ENCODE measurements at places on chromosomes 5 and 9. TPM values are rescaled to one million over a fixed set of nuclear protein-coding genes. Genes with fewer than 3 reads are reported as not detected.

FBXW2 gene
- 38.7 TPM for total RNA-seq

ANKRD18A gene
- 0.22 TPM for total RNA-seq

FGD3 gene
- total RNA-seq, result 0.40 TPM

CCNI2 gene
- total RNA-seq, result 0.09 TPM

GRCh38 chr5:146888351-146888978, 9.9 kb upstream of the PPP2R2B start:
- H3K36me3 ChIP-seq, result no peaks in the 10 kb centered on the region
- H3K4me1 ChIP-seq, result no peaks in the 10 kb centered on the region
- DNase-seq, result no peak
- no peak overlapping the region for H3K27ac ChIP-seq

DNA sequence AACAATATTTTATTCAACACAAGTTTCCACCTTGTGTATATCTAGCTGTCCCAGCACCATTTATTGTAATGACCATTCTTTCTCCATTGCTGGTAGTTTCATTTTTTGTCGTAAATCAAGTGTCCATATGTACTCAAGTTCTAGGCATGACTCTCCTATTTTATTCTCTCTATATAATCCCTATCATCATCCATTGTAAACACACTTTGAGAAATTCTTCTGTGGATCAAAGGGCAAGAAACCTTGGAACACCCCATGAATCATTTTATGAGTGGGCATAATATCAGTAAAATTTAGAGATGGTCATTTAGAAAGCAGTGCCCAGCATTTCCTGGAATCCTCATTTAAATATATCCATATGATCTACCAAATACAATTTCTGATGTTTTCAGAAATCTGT, 35.8 kb upstream of the SPATA31D4 start:
- H3K27me3 ChIP-seq, result no peaks in the 10 kb centered on the region
- no peak overlapping the region for H3K4me3 ChIP-seq
- H3K27ac ChIP-seq, result no peak overlapping the region

DNA sequence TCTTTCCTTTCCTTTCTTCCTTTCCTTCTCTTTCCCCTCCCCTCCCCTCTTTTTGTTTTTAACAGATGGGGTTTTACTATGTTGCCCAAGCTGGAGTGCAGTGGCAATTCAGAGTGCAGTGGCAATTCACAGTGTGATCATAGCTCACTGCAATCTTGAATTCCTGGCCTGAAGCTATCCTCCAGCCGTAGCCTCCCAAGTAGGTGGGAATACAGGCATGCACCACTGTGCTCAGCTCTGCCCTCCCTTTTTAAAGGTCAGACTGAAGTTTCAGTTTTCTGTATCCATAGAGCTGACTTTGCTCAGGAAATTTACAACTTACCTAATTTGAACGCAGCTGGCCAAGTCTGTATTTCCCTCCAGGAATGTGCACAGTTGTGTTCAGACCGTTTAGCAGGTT, 696 bp downstream of the CCL28 start:
- no peaks in the 10 kb centered on the region for H3K4me1 ChIP-seq
- DNase-seq, result no peak
- H3K36me3 ChIP-seq, result no peaks in the 10 kb centered on the region

DNA sequence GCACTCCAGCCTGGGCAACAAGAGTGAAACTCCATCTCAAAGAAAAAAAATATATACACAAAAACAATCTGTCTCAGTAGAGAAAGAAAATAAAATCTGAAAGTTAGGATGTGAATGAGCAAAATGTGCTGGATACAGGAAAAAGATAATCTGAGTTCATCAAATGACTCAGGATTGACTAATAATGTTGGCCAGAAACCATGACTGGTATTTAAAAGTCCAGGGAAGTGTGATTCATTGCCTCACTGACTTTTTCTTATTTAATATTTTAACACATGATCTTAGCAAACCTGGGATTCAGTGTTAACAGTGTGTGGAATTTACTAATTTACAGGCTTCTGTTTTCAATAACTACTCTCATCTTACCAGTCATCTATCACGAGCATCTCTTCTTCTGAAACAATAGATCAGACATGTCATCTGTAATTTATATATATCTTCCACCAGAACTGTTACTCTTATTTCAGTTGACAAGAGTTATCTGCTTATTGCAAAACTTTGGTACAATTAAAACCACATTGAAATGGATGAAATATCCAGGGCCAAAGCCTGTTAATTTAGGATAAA, 256.7 kb downstream of the CDH12 start:
- H3K27me3 ChIP-seq, result no peaks in the 10 kb centered on the region
- H3K4me3 ChIP-seq, result no peak overlapping the region
- H3K27ac ChIP-seq, result no peak overlapping the region
- no peaks in the 10 kb centered on the region for H3K36me3 ChIP-seq
- DNase-seq, result no peak

GRCh38 chr9:91131433-91131839, 230.3 kb downstream of the AUH start:
- no peak for DNase-seq
- peaks cover 11% of the 10 kb centered on the region for H3K4me1 ChIP-seq
- peak overlapping the region; percentile 18 for H3K27ac ChIP-seq
- no peaks in the 10 kb centered on the region for H3K27me3 ChIP-seq
- no peaks in the 10 kb centered on the region for H3K36me3 ChIP-seq
- H3K4me3 ChIP-seq, result no peak overlapping the region

- H3K4me1 ChIP-seq, result no peaks in the 10 kb centered on the region
- DNase-seq, result no peak
- H3K27ac ChIP-seq, result no peak overlapping the region
- H3K36me3 ChIP-seq, result no peaks in the 10 kb centered on the region
- H3K27me3 ChIP-seq, result no peaks in the 10 kb centered on the region
Measured at GRCh38 chr9:7967851-7968250, 168.3 kb upstream of the DMAC1 start.

DNA sequence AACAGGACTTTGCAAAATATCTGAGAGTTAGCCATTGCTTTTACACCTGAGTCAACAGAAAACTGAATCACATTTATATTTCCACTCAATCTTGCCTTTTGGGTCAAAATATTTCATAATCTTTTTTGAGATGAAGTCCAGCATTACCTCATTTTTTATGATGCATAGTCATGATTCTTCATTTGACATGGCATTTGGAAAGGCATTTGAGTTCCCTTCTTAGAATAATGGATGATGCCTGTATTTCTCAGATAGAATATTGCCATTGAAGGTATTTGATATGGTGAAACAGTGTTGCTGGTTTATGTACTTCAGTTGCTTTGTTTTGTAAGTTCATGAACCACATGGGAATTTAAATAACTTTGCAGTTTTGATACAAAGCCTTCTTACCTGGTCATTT, 180.4 kb downstream of the PRR16 start:
- no peak for DNase-seq
- no peaks in the 10 kb centered on the region for H3K4me1 ChIP-seq
- no peak overlapping the region for H3K4me3 ChIP-seq

GRCh38 chr5:143733665-143734455, 78.1 kb upstream of the HMHB1 start:
- H3K4me1 ChIP-seq, result peaks cover 3% of the 10 kb centered on the region
- no peaks in the 10 kb centered on the region for H3K27me3 ChIP-seq
- H3K27ac ChIP-seq, result peak overlapping the region; percentile 75
- no peaks in the 10 kb centered on the region for H3K36me3 ChIP-seq
- no peak overlapping the region for H3K4me3 ChIP-seq

- no peak overlapping the region for H3K4me3 ChIP-seq
- H3K4me1 ChIP-seq, result no peaks in the 10 kb centered on the region
- H3K27me3 ChIP-seq, result no peaks in the 10 kb centered on the region
- DNase-seq, result no peak
- H3K27ac ChIP-seq, result no peak overlapping the region
Measured at GRCh38 chr5:57324181-57324580, 150.3 kb downstream of the GPBP1 start.

DNA sequence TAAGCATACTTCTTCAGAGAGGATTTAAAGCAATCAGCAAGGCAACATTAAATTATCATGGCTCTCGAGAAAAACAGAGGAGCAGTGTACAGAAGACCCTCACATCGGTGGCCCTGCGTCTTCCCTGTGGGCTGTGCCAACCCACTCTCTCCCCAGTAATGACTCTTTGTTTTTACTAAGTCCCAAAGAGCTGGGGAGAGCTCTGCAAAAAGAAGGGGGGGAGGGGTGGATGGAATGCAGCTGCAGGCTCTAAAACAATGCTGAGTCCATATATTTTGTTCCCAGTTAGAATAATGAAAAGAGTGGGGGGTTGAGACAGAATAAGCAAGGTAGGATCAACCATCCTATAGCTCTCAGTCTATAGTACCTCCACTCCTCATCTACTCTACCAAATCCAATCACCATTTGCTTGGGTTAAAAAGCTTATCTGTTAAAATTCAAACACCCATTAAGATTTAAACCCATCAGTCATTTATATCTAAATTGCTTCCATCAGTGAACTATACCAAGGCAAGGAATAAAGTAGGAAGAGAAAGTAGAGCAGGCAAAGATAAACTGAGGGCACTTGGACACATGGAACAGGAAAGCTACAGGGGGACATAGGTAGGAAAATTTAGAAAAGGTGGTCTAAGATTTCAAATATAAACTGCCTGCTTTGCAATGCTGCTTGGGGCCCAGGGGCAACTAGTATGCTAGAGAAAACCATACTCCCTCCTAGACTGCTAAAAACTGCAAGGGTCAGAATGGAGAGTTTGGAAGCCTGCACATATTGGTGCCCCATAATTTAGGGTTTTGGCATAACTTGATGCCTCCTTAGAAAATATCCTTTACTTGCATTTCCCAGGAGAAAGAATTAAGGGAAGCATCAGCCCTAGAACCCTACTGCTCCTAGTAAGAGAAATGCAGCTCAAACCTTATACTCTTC, 20.6 kb downstream of the ELL2 start:
- H3K4me1 ChIP-seq, result peaks cover 42% of the 10 kb centered on the region
- H3K36me3 ChIP-seq, result peaks cover 3% of the 10 kb centered on the region
- no peak overlapping the region for H3K4me3 ChIP-seq
- H3K27me3 ChIP-seq, result no peaks in the 10 kb centered on the region

GRCh38 chr5:152855441-152855840, 450.4 kb upstream of the NMUR2 start:
- H3K27ac ChIP-seq, result no peak overlapping the region
- no peak overlapping the region for H3K4me3 ChIP-seq
- H3K4me1 ChIP-seq, result no peaks in the 10 kb centered on the region
- DNase-seq, result no peak

GRCh38 chr5:101678481-101679193, 617.4 kb downstream of the SLCO4C1 start:
- no peak overlapping the region for H3K27ac ChIP-seq
- H3K27me3 ChIP-seq, result no peaks in the 10 kb centered on the region
- no peaks in the 10 kb centered on the region for H3K4me1 ChIP-seq
- no peaks in the 10 kb centered on the region for H3K36me3 ChIP-seq
- DNase-seq, result peak; percentile 22

DNA sequence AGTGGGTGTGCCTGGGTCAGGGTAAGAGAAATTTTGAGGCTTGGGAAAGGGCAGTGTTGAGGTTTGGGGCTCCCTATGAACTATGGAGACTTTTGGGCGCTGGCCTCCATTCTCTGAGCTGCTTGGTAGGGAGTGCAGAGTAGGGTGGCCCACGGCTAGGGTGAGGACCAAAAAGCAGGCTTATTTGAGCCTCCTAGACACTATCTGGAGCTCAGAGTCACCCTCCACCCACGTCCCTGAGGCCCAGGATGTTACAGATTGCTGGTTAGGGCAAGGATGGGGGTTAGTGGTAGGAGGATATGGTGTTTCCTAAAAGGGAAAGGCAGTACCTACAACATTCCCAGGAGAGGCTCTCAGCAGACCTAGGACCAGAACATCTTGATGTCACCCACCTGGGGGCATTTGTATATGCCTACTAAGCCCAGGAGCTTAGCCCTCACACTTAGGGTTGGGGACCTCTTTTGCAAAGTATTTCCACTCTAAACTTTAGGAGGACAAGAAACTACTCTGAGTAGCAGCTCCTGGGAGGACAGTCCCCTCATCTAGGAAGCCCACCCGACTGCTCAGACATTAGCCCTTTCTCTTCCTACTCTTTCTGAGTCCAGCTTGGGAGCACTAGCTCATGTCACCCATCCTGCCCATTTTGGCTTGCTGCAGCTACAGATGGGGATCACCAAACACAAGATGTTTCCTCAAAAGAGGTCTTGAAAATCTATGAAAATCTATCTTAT, 2.3 kb downstream of the SHROOM1 start:
- no peaks in the 10 kb centered on the region for H3K36me3 ChIP-seq
- no peak overlapping the region for H3K4me3 ChIP-seq
- no peak for DNase-seq

GRCh38 chr5:107671742-107672210, 1.0 kb upstream of the EFNA5 start:
- no peak for DNase-seq
- peak overlapping the region; percentile 70 for H3K4me3 ChIP-seq
- peaks cover 40% of the 10 kb centered on the region for H3K4me1 ChIP-seq
- H3K27ac ChIP-seq, result peak overlapping the region; percentile 78
- no peaks in the 10 kb centered on the region for H3K36me3 ChIP-seq
